ENCODE measurements at places on chromosomes 4 and X.

DNA sequence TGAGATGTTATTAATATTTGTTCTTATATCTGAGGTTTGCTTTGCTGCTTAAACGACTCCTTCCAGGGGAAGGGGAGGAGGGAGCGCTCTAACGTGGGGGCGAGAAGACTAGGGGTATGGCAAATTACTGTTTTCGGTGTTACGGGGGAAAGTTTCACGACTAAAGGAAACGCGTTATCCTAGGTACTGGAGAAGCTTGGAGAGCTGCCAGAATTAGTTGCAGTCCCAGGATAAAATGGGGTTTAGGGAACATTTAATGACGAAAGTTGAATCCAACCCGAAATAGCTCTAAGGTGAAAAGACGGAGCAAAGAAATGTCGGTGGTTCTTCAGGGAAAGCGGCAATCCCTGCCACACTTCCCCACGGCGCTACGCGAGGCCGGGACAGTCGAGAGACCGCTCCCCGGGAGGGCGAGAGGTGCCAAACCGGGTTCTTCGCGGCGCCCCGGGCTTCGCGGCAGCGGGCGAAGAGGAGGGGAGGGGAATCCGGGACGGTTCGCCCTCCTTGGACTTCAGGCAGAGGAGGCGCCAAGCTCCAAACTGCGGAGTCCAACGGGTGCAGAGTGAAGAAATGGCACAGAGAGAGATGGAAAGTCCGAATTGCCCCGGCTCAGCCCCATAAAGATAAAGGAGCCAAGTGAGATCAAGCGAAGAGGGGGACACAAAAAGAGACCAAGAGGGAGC, 724 bp downstream of the THOC2 start:
- DNase-seq, result peak; percentile 39

GRCh38 chr4:108315694-108316093, 147.0 kb upstream of the LEF1 start:
- DNase-seq, result no peak

- peak; percentile 51 for DNase-seq
Observed at GRCh38 chr4:140719022-140719421, 37.2 kb downstream of the TBC1D9 start.

GRCh38 chrX:87805829-87806490, 288.4 kb downstream of the KLHL4 start:
- DNase-seq, result no peak

GRCh38 chrX:866441-866990, 235.9 kb downstream of the SHOX start:
- no peak for DNase-seq
